ENCODE measurements at places on chromosomes 4 and X.

DNA sequence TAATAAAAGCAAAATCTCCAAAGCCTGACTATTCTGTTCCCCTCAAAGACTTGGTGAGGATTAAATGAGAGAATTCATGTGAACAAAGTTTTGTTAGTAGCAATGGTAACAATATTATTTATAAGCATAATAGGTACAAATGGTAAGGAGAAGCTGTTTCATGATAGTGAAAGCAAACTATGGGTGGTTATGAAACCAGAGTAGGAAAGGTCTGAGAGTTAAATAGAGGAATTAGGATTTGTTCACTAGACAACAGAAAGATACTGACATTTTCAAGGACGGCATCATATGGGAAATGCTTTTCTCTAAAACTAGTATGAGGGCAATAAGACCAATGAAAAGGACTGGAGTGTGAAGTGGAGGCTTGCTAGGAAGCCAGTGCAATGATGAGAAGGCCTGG lies 128.6 kb upstream of the FTHL17 start:
- no peak overlapping the region for H3K27ac ChIP-seq
- H3K36me3 ChIP-seq = peaks cover 4% of the 10 kb centered on the region
- DNase-seq = no peak
- no peaks in the 10 kb centered on the region for H3K27me3 ChIP-seq

DNA sequence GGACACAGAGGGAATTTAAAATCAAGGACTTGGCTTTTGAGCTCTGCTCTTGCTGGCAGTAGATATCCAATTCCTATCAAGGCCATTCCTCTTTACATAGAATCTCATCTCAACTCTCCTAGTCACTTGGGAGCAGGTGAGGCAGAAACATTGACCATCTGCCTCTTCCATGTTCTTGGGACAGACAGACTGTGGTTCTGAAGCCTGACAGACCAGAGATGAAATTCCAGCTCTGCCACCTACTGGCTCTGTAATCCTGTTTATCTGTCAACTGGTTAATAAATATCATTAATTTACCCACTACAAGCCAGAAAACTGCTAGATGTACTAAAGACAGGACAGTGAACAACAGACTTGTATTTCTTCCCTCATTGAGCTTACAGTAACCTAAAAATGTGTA lies 300.8 kb downstream of the ADGRL3 start:
- no peaks in the 10 kb centered on the region for H3K27me3 ChIP-seq
- no peak for DNase-seq

GRCh38 chr4:2072971-2073807 lies 14.1 kb downstream of the NAT8L start:
- DNase-seq = no peak
- H3K27me3 ChIP-seq = no peaks in the 10 kb centered on the region
- no peak overlapping the region for H3K4me3 ChIP-seq
- no peaks in the 10 kb centered on the region for H3K36me3 ChIP-seq
- H3K27ac ChIP-seq = no peak overlapping the region

DNA sequence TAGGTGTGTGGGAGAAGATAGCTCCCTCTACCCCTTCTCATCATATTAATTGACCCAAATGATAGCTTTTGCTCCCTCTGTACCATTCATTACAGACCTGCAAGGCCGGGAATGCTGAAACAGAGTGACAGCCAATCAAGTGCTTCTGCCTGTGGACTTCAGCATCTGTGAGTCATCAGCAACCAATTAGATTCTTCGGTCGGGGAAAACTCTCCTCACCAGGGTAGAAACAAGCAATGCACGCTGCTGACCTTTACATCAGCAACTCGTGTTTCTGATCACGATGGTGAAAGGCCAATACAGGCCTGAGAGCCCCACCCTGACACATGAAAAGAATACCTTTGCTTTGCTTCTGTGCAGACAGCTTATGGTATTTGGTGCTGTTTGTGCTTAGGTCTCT lies 347.2 kb upstream of the DDX53 start:
- H3K4me3 ChIP-seq = no peak overlapping the region
- H3K27me3 ChIP-seq = peaks cover 11% of the 10 kb centered on the region
- H3K27ac ChIP-seq = no peak overlapping the region
- no peak for DNase-seq
- H3K36me3 ChIP-seq = no peaks in the 10 kb centered on the region

GRCh38 chr4:10063544-10064300 lies 42.4 kb upstream of the SLC2A9 start:
- no peak for DNase-seq
- H3K4me1 ChIP-seq = no peaks in the 10 kb centered on the region
- no peaks in the 10 kb centered on the region for H3K27me3 ChIP-seq
- peaks cover 19% of the 10 kb centered on the region for H3K36me3 ChIP-seq

DNA sequence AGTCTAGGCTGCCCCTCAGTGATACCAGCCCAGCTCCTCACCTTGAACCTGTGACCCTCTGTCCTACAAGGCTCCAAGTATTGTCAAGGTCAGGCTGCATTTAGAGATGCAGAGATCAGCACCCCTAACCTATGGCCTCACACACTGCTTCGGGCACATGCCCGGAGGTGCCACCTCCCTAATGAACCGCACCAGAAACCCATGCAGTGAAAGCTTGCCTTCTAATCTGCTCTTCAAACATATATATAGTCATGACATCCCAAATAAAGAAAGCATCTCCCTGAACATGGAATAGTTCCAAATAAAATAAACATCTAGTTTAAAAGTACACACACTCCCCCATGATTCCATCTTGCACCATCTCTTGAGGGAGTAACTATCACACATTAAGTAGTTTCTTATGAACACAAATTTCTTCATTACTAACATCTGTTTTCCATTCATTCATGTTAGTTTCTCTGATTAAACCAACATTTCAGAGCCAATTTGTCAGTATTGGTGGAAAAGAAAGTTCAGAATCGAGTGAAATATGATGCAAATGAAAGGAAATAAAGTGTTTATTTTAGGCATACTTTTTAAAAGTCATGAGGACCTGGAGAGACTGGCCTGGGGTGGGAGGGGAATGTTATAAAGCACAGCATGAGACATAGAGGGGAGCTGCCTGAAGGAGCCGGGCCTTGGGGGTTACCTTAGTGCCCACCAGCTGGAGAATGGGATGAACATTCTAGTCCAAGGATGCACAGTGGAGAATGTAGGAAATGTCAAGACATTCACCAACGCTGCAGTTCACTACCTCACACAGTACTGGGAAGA lies 19.2 kb downstream of the CC2D2A start:
- no peaks in the 10 kb centered on the region for H3K4me1 ChIP-seq
- no peaks in the 10 kb centered on the region for H3K27me3 ChIP-seq
- H3K36me3 ChIP-seq = peaks cover 37% of the 10 kb centered on the region
- no peak for DNase-seq

GRCh38 chr4:96775501-96775900 lies 935.6 kb downstream of the PDHA2 start:
- no peaks in the 10 kb centered on the region for H3K36me3 ChIP-seq
- no peak overlapping the region for H3K27ac ChIP-seq
- H3K4me3 ChIP-seq = no peak overlapping the region
- no peaks in the 10 kb centered on the region for H3K27me3 ChIP-seq
- no peak for DNase-seq
- no peaks in the 10 kb centered on the region for H3K4me1 ChIP-seq

DNA sequence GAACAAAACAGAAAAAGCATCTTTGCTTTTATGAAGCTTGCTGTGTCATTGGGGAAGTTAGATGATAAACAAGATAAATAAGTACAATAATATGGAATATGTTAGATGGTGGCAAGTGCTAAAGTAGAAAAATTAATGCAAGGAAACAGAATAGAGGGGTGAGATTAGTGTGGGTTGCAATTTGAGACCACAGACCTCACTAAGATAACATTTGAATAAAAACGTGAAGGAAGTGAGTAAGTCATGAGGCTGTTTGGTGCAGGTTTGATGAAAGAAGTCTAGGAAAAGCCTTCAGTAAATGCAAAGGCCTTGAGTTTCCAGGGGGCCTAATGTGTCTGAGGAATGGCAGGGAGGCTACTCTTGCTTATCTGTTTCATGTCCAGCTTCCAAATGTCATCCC lies 102.5 kb downstream of the CFAP299 start:
- no peaks in the 10 kb centered on the region for H3K4me1 ChIP-seq
- no peak for DNase-seq
- H3K36me3 ChIP-seq = no peaks in the 10 kb centered on the region
- no peak overlapping the region for H3K4me3 ChIP-seq
- no peak overlapping the region for H3K27ac ChIP-seq

DNA sequence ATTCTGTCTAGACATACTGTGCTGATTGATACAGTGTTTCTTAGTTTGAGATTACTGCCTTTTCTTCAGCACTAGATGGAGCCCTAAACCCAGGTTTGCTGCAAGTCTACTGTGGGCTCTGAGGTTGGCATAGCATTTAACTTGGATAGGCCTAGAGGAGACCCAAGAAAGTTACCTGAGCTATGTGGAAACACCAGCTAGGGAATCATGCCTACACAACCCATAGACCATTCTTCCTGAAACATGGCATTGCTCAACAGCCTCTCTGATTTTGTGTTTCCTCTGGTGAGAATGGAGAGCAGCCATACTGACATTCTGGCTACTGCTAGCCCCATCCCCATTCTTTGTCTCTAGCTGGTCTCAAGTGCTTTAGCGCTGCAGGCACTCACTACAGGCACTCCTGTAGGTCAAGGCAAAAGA lies 287.7 kb upstream of the PCDH18 start:
- H3K4me1 ChIP-seq = no peaks in the 10 kb centered on the region
- H3K36me3 ChIP-seq = no peaks in the 10 kb centered on the region
- no peaks in the 10 kb centered on the region for H3K27me3 ChIP-seq
- no peak for DNase-seq

DNA sequence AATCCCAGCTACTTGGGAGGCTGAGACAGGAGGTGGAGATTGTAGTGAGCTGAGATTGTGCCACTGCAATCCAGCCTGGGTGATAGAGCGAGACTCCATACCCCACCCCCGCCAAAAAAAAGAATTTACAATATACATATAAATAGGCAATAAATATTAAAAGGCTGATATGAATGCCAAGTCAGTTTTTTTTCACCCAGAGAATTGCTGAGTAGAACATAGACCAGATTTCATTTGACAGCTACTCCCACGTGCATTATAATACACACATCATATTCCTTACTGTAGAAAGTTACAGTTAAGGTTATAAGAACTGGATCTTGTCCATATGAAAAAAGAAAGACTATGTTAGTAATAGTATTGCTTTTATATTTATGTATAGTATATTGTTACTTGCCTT lies 18.7 kb upstream of the CCNI start:
- H3K36me3 ChIP-seq = no peaks in the 10 kb centered on the region
- no peak overlapping the region for H3K4me3 ChIP-seq
- no peaks in the 10 kb centered on the region for H3K27me3 ChIP-seq
- peaks cover 23% of the 10 kb centered on the region for H3K4me1 ChIP-seq
- no peak overlapping the region for H3K27ac ChIP-seq

DNA sequence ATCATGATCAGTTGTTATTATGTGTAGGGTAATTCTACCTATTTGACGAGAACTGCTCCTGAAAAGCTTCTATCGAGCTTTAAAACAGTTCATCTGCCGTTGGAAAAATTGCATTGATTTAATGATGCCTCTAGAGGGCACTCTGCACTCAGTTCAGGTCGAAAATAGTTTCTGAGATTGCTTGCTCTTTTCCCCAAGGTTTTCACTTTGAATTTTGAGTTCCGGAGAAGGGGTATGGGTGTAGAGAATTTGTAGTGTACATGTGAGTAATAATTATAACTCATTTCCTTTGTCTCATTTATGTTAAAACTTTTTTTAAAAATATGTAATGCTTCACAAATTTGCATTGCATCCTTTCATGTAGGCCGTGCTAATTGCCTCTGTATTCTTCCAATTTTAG lies 28.4 kb upstream of the TNIP3 start:
- DNase-seq = no peak
- no peaks in the 10 kb centered on the region for H3K36me3 ChIP-seq
- no peak overlapping the region for H3K4me3 ChIP-seq
- H3K4me1 ChIP-seq = no peaks in the 10 kb centered on the region
- H3K27me3 ChIP-seq = peaks cover 14% of the 10 kb centered on the region

DNA sequence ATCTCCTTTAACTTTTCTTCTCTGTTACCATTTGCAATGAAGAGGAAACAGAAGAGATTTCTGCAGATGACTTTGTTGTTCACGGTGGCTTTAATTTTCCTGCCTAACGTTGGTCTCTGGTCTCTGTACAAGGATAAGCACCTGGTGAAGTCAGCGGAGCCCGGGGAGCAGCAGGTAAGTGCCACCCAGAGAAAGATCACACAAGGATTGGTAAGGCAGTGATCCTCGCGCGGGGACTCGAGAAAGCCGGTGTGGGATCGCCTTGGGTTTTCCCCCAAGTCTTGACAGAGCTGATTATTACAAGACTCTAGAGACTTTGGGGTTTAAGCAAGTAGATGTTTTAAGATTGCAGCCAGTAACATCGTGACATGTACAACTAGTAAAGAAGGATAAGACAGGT lies 1.3 kb downstream of the GALNTL6 start:
- H3K27ac ChIP-seq = no peak overlapping the region
- H3K36me3 ChIP-seq = no peaks in the 10 kb centered on the region
- peaks cover 30% of the 10 kb centered on the region for H3K27me3 ChIP-seq
- no peak for DNase-seq
- peak overlapping the region; percentile 92 for H3K4me3 ChIP-seq
- H3K4me1 ChIP-seq = peaks cover 27% of the 10 kb centered on the region

DNA sequence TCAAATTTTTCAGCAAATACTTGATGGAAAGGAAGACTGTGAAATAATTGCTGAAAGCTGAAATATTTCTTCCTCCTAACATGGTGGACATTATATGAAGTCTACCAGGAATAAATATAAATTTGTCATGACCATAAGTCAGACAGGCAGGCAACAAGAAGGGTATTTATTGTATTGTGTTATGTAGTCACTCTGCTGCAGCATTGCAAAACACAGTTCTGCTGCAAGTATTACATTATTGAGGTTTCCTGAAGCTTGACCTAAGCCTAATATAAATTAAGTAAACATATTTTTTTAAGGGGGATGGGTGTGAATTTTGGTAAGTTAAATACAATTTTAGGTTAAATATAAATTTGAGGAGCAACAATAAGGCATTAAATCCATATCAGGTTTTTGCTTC lies 60.2 kb upstream of the MAOA start:
- no peak for DNase-seq
- no peaks in the 10 kb centered on the region for H3K36me3 ChIP-seq
- H3K4me1 ChIP-seq = no peaks in the 10 kb centered on the region
- H3K27ac ChIP-seq = no peak overlapping the region
- peaks cover 22% of the 10 kb centered on the region for H3K27me3 ChIP-seq

- no peaks in the 10 kb centered on the region for H3K36me3 ChIP-seq
- H3K27me3 ChIP-seq = no peaks in the 10 kb centered on the region
- peaks cover 7% of the 10 kb centered on the region for H3K4me1 ChIP-seq
- no peak overlapping the region for H3K4me3 ChIP-seq
These were observed 740.3 kb upstream of the FRG1 start for GRCh38 chr4:189200353-189200752.

All from naive B cell (primary cell).